ENCODE measurements at places on chromosomes 11 and 22.

GRCh38 chr11:1772270-1773130 is 8.8 kb upstream of the CTSD start:
- DNase-seq, result no peak

DNA sequence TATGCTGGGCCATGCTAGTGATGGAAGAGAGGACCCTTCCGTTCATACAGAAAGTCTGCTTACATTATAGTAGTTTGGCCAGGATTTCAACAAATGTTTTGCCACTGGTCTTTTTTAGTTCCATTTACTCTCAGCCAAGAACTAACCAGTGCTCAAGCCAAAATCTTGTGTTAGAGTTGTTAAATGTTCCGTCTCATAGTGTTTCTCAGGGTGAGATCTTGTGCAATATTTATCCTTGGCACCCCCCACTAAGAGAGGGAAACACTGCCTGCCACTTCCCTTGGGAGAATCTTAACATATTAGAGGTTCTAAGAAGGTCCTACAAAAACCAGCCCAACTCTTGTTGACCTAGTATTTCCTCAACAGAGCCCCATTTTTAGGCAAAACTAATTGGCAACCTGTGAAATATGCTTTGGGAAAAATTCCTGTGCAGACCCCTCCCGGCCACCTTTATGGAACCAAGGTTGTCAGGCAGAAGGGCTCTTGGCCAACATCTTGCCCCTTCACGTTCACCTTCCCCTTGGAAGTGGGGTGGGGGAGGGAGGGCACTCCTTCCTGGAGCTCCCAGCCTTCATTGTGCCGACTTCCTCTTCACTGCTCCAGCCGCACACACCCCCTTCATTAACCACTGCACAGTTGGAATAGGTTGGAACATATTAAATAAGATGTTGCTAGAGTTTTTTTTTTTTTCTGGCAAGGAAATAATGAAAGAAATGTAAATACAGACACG is 173.2 kb upstream of the SORL1-AS1 start:
- DNase-seq, result no peak

GRCh38 chr11:132054822-132055221 is 684.4 kb downstream of the NTM start:
- DNase-seq, result no peak

- DNase-seq, result no peak
Measured at GRCh38 chr22:34427841-34428240, 507.6 kb upstream of the LARGE1 start.

DNA sequence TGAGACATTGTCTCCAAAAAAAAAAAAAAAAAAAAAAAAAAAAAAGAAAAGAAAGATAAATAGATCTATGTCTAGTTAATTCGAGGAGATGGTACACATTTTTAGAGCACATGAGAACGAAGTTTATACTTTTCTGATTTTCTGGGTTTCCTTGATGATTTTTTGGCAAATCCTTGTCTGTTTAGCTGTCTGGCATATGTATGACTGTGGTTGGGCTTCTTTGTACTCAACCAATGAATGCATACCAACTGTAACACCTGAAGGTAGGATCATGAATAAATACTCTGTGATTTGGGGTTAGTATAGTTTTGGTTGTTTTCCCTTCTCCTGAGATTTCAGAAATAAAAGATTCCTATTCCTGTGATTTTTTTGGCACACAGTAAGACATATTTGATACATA is 63.1 kb downstream of the ARHGEF12 start:
- DNase-seq, result no peak

GRCh38 chr11:104653407-104653806 is 244.9 kb downstream of the CASP12 start:
- no peak for DNase-seq

DNA sequence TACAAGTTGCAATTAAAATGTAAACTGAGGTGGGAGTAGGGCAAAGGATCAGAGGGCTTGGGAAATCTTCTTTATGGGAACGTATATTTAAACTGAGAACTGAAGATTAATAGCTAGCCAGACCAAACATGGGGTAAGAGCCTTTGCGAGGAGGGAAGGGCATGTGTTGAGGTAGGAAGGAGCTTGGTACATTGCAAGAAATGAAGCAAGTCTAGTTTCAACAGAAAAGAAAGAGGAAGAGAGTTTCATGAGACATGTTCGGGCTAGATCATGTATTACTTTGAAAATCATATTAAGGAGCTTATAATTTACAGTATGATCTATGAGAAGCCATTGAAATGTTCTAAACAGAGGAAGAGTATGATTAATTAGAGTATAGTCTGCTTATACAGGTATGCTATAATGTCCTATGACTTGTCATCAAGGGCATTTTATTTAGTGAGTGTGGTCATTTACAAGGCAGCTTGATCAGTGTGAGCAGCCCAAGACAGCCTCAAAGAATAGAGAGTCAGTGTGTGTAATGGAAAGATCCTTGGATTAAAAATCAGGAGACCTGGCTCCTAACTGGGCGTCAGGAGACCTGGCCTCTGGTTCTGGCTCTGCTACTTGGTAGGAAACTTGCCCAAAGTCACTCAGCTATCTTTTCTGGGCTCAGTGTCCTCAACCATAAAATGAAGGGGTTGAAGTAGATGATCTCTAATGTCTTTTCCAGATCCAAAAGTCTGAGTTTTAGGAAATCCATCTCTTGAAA is 10.9 kb downstream of the GAS2 start:
- DNase-seq, result no peak

DNA sequence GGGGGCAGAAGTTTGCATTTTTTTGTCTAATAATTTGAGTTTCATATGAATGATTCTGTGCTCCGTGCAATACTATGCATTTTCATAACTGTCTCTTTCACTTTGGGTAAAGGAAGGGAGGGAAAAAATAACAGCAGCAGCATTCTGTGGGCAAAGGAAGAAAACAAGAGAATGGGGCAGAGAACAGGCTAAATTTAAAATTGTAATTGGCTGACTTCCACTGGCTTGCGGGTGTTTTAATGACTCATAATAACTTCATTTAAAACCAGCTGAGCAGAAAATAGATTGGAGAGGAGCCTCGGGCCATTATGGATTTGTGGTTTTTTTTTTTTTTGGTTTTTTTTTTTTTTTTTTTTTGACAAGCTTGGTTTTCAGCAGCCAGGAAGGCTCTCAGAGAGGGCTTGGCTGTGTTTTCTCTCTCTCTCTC is 107.4 kb downstream of the ZBTB16 start:
- DNase-seq, result peak; percentile 95

GRCh38 chr22:46522797-46523196 is 14.6 kb downstream of the CELSR1 start:
- DNase-seq, result no peak

- no peak for DNase-seq
Measured at GRCh38 chr22:36405671-36406538, 18.1 kb upstream of the MYH9 start.

DNA sequence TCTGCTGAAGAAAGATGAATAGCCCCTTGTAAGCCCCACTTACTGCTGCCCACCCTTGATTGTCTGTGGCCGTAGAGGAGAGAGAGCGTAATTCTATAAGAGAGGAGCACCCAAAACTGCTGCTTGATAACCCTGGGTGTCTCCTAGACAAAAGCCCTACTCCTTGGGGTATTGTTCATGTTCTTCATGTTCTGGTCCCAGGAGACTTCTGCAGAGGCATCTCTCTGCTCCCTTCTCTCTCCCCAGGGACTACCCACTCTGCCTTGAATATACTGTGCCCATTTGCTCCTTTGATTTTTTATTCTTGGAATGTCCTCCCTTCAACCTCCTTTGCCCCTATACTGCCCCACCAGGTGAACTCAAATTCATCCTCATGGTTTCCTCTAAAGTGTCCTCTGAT is 417.8 kb upstream of the CADM1 start:
- no peak for DNase-seq

- no peak for DNase-seq
Measured at GRCh38 chr11:34575671-34576070, 45.2 kb upstream of the EHF start.

DNA sequence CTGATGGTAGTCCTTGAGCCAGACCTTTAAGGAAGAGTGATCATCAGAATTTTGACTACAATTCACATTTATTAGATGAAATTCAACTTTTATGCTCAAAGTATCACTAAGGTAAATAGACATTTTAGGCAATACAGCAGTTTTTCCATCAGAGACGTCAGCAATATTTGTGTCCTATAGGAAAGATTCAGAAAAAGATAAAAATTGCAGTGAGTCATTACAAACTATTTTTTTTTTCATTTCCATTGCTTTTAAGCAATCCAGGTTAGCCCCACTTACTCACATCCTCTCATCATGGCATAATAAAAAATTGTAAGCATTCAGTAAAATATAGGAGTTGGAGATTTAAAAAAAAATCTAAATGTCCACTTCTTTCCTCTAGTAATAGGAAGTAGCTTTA is 46.9 kb downstream of the MSANTD4 start:
- DNase-seq, result no peak

- no peak for DNase-seq
Measured at GRCh38 chr11:68735646-68736045, 15.7 kb downstream of the TESMIN start.

DNA sequence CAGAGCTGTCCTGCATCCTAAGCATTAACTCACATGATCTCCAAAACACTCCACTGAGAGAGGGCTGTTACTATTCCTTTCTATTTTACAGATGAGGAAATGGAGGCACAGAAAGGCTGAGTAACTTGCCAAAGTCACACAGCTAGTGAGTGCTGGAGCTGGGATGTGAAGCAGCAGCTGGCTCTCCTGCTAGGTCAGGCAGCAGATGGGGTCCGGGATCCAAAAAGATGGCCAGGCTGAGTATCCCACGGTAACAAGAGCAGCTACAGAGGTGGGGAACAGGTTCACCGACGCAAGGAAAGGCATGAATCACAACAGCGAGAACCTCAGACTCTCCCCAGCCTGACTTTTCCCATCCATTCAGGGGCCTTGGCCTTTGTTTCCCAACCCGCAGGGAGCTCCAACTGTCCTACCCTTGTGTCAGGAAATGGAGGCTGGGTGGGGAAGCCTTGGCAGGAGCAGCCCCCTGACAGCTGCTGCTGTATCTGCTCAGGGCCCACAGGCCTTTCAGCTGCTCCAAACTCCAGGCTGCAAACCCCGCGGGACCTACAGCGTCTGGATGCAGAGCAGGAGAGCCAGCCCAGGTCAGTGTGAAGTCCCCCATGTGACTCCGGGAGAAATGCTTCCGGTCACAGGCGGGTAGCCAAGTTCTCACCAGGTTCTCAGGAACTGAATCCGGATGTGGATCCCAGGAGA is 29.5 kb downstream of the DKK3 start:
- DNase-seq, result no peak

DNA sequence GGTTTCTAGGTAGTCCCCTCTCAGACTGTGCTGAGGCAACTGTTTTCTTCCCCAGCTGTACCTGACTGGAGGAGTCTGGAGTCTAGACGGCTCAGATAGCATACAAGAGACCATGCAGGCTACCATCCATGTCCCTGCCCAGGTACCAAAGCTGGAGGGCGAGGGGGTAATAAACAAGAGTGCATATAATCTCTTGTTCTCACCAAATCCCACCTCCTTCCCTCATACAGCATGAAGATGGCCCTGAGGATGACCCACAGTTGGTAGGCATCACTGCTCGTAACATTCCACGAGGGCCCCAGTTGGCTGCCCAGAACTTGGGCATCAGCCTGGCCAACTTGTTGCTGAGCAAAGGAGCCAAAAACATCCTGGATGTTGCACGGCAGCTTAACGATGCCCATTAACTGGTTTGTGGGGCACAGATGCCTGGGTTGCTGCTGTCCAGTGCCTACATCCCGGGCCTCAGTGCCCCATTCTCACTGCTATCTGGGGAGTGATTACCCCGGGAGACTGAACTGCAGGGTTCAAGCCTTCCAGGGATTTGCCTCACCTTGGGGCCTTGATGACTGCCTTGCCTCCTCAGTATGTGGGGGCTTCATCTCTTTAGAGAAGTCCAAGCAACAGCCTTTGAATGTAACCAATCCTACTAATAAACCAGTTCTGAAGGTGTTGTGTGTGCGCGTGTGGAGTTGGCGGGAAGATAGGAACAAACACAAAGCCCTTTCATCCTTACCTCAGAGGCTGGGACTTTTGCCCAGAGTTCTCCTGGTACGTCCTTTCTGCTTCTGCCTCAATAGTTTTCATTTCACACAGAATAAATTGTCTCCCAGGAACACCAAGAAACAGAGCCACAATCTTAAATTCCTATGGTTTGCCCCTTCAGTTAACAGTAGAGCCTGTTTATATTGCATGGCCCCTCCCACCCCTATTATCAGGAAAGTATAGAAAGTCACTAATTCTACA is 8.5 kb downstream of the HMBS start:
- no peak for DNase-seq

DNA sequence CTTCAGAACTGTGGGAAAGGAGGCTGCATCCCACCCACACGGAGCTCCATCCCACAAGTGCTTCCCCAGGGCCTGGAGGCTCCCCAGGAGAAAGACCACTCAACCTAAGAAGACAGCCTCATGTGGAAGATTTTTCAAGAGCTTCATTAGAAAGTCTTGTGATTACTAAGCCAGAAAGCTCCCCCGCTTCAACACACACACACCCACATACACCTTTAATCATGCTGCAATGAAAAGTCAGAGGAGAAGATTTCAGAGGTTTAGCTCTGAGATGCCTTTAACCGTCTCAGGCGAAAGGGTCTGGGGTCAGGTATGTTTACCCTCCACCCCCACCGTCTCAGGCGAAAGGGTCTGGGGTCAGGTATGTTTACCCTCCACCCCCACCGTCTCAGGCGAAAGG is 634.5 kb upstream of the B3GAT1 start:
- no peak for DNase-seq

GRCh38 chr22:46003271-46004091 is 26.5 kb upstream of the WNT7B start:
- no peak for DNase-seq

DNA sequence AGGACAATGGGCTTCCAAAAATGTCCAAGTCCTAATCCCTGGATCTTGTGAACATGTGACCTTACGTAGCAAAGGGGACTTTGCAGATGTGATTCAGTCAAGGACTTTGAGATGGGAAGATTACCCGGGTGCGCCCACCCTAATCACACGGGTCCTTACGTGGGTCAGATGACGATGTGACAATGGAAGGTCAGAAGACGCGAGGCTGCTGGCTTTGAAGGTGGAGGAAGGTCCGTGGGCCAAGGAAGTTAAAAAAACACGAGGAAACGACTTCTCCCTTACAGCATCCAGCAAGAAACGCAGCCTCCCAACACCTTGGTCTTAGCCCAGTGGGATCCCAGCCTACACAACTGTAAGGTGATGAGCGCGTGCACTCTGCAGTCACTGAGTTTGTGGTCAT is 860.1 kb downstream of the TBC1D22A start:
- no peak for DNase-seq

DNA sequence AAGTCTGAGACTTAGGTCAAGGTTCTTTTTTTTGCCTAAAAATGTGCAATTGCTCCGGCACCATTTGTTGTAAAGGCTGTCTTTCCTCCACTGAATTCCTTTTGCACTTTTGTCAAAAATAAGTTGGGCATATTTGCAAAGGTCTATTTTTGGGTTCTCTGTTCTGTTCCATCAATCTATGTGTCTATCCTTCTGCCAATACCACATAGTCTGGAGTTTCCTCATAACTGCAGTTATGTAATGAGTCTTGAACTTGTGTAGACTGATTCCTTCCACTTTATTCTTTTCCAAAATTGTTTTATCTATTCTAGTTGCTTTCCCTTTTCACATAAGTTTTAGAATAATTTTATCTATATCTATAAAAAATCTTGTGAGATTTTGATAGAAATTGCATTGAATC is 6.7 kb downstream of the KCNJ5 start:
- no peak for DNase-seq
